ENCODE measurements at places on chromosomes 6 and 20.

DNA sequence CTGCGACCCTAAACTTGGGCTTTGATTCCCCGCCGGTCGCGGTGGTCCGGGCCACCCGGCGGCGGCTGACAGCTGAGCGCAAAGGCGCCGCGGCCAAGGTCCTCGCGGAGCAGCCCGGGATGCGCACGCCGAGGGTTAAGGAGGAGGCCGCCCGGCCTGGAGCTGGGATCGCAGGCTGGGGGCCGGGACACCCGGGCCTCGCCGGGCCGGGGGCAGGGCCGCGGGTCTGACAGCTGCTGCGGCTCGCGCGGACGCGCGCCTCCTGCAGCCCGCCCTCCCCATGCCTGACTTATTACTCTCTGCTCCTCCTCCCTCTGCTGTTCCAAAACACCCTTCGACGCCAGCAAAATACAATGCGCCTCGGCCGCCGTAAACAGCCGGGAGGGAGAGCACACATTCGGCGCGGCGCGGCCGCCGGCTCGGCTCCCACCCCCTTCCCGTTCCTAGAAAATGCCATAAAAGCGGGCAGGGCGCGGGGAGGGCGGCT, 746 bp downstream of the BACH2 start:
- peak; percentile 61 for DNase-seq

- no peak for DNase-seq
Observed at GRCh38 chr6:44333273-44333919, 9.1 kb upstream of the SPATS1 start.

GRCh38 chr6:1613688-1614447, 4.2 kb downstream of the FOXC1 start:
- DNase-seq = no peak

DNA sequence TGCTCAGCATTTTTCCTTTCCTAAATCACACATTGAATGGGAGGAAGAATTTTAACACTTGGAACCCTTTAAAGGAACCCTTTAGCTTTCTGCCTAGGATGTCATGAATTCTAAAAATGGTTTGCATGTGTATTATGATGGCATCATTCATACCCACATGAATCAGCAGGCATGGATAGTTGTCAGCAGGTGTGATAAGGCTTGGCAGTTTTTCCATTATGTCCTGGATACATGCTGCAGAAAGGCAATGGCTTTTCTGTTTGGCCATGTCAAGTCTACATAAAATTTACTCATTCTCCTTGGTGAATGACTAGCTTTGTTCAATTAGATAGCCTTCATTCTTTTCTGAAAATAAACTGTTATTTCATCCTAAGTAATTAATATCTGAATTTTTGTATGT, 353.7 kb downstream of the GRIK2 start:
- peak; percentile 35 for DNase-seq
